ENCODE measurements at places on chromosomes 12 and 14.

DNA sequence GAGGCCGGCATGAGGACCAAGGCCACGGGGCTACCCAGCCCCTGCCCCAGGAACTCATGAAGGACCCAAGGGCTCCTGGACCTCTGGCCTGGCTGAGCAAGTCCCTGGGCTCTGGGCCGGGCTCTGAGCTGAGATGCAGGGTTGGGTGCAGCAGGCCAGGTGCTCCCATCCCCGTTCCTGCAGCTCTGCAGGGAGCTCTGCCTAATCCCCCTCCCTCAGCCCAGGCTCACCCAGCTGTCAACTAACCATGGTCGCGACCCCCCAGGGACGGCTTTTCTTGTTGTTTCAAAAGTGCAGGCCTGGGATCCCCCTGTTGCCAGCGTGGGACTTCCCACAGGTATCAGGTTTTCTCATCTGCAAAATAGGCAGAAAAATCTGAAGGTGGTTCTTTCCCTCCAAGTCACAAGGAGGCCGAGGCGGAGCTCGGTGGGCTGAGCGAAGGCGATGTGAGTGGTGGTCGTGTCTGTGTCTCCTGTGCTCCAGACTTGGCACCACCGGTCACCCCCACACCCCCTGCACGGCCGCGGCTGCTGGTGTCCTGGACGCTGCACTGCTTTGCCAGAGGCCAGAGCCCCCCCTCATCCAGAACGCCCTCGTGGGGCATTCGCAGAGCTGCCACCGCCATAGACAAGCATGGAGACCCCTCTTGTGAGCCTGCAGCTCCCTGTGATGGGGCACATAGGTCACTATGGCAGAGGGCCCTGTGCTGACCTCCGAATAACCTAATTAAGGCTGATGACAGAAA lies 22.5 kb upstream of the GALNT9 start:
- no peak for DNase-seq

DNA sequence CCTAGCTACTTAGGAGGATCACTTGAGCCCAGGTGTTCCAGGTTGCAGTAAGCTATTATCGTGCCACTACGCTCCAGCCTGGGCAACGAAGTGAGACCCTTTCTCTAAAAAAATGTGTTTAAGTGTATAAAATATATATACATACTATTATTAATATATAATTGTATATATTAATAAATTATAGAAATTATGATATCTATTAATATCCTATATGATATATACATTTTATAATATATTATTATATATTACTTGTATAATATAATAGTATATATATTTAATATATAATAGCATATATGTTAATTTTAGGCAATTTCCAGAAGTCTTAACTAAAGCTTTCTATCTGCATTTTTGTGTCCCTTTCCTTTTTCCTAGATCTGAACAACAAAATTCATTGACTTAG lies 12.3 kb downstream of the ALDH1L2 start:
- no peak for DNase-seq

- no peak for DNase-seq
These were observed 29.1 kb downstream of the GABARAPL1 start for GRCh38 chr12:10241727-10242126.

- DNase-seq = no peak
These were observed 10.5 kb upstream of the B4GALNT3 start for GRCh38 chr12:449203-449602.

DNA sequence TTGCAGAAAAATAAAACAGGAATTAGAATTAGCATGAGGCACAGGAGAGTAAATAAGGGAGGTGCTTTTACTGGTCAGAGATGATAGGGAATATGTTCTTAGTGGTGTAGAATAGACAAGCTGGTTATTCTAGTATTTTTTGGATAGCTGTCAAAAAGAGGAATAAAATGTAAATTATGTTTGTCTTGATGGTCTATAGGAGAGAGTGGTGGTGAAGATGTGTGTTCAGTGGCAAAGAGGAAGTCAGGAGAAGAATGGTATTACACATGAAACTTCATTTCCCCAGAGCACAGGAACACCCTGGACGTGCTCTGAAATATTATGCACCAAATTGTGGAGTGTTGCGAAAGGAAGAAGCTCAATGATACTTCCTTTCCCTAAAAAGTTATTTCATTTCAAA lies 27.8 kb downstream of the MUCL1 start:
- DNase-seq = no peak

- no peak for DNase-seq
These were observed 10.2 kb downstream of the PZP start for GRCh38 chr12:9198012-9198411.

- DNase-seq = peak; percentile 18
These were observed 156.6 kb downstream of the RPAP3 start for GRCh38 chr12:47549258-47549657.

GRCh38 chr12:64332296-64332695 lies 58.3 kb downstream of the C12orf56 start:
- no peak for DNase-seq

GRCh38 chr12:119176267-119177055 lies 2.3 kb upstream of the HSPB8 start:
- peak; percentile 93 for DNase-seq

DNA sequence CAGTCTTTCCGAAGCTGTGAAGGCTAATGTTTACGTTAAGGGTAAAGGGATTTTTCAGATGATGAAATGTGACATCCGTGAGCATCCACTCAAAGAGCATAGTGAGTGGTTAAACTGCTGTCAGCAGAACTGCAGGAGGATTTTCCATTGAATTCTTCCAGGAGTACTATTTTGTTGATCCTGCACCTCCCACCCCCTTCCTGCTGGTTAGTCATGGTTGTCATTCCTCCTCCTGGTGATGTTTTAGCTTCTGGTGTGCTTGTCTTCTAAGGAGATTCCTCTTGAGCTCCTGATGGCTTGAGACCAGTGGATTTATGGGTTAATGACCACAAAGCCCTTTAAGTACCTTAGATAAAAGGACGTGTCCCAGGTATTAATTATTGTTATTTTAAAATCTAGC lies 2.4 kb upstream of the GPRC5D start:
- peak; percentile 51 for DNase-seq
